ENCODE measurements at places on chromosomes 3 and 15.

DNA sequence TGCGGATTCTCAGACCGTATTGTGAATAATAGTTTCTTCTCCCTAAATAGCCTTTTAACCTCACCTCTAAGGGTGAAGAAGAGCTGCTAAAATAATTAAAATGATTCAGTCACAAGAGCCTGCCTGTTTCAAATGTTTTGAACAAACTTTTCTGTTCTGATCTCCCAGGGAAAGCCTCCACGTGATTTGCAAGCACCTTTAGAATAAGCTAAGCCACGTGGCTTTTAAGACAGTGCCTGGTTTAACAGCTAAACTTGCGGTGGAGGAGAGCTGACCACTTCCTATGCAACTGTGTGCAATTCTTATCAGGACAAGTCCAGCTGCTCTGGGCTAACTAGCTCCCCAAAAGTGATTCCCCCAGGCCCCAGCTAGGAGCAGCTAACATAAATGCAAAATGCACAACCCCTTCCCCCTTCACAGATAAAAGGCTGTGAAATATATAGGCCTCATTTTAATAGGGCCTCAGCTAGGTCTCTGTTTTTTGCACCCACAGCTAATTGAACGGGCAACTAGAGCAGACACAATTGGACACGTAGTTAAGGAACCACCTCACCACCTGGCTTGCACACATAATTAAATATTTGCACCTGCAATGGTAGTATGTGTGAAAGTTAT, 401.2 kb upstream of the NR2F2 start:
- DNase-seq, result no peak

DNA sequence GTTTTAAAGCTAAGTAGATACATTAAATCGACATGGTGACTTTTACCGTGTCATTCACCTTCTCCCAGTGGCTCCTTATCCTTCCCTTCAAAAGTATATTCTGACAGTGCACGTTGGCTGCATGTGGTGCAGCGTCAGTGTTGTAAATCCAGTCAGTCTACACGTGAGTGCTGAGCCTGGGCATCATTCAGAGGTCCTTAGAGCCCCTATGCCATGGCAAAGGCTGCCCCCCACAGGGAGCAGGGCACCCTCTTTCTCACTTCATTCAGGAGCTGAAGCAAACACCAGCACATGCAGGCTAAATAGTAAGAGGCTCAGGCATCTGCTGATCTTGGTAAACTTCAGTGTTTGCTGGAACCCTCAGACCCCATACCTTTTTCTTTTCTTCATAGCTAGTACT, 43.3 kb downstream of the RASGRP1 start:
- no peak for DNase-seq

- no peak for DNase-seq
These were observed 59.5 kb upstream of the ZNF148 start for GRCh38 chr3:125434582-125435011.

GRCh38 chr3:99483841-99484240, 154.6 kb upstream of the COL8A1 start:
- no peak for DNase-seq

DNA sequence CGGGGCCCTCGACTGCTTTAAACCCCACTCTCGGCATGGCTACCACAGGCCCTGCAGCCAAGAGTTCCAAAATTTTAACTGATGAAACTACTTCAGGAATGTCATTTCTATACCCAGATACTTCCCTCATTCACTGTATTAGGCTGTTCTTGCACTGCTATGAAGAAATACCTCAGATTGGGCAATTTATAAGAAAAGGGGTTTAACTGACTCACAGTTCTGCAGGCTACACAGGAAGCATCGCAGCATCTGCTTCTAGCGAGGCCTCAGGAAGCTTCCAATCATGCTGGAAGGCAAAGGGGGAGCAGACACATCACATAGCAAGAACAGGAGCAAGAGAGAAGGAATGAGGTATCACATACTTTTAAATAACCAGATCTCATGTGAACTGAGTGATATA, 21.6 kb upstream of the ALCAM start:
- DNase-seq, result no peak

Measured in thoracic aorta (tissue), 2 donors.